T-helper 2 cell (primary cell): ENCODE measurements at places on chromosomes 13 and 19.

DNA sequence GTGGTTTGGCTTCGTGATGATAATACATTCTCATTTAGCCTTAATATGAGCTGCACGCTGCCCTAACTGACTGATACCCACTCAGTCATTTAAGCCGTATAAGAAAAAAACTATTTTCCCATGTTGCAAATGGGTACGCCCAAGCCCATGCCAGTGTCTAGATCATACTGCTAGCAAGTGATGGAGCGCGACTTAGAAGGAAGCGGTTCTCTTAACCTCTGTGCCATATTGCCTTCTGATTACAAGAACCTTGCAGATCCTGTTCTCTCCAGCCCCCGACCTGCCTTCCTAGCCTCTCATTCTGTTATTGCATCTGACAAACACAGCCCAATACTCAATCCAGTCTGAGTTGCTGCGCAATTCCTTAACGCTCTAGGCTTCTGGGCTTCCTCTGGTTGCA is 603 bp downstream of the GPALPP1 start:
- no peak for DNase-seq

DNA sequence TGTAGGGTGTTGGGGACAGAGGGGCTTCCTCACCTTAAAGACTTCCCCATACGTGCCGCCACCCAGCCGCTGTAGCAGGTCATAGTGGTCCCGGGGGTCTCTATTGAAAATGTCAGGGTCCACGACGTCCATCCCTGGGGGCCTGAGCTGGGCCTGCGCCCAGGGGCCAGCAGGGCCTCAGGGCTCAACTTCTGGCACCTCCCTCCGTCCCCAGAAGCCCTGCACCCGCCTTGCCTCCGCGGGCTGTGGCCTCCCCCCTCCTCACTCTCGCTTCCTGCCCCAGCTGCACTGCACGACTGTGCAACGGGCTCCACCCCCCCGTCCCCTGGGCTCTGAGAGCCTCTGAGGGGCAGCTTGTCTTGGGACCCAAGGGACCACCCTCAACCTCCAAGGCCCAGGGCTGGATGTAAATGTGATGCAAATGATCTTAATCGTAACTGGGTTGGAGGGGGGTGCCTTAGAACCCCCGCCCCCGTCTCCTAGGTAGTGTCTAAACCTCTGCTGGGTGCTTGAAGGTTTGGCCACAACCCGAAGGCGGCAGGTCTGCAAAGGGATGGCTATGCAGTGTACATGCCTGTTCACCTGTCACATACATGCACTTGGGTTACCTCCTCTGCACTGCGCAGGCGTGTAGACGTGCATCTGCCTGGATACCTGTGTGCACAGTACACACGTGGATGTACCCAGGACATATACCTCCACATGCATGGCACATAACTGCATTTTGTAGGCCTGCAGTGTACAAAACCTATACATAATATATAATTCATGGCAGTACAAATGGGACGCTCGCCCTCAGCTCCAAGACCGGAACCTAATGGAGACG is at the start of gene MAP4K1:
Gene MAP4K1 (minus strand): TSS at position 190 of the 826 bp plus-strand sequence. CDS start 58 bp downstream, at position 132.
- peak; percentile 90 for DNase-seq

- DNase-seq, result peak; percentile 37
Measured at GRCh38 chr19:11089254-11090013, at the start of gene LDLR. TSS of gene LDLR (plus strand) at chr19:11089463. CDS start at chr19:11089549, 86 bp downstream.

DNA sequence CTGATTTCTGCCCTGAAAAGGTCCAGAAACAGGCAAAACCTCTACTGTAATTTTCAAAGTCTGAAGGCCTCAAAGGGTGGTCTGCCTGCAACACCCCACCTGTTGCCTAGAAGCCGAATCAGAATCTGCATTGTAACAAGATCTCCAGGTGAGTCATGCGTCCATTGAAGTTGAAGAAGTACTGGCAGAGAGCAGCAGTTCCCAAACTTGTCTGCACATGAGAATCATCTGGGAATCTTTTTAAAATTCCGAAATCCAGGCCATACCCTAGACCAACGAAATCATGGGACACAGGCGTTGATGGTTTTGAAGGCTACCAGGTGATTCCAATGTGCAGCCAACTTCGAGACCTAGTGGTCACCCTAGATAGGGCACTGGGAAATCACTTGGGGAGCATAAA is 16.0 kb upstream of the CLN5 start:
- DNase-seq, result no peak

DNA sequence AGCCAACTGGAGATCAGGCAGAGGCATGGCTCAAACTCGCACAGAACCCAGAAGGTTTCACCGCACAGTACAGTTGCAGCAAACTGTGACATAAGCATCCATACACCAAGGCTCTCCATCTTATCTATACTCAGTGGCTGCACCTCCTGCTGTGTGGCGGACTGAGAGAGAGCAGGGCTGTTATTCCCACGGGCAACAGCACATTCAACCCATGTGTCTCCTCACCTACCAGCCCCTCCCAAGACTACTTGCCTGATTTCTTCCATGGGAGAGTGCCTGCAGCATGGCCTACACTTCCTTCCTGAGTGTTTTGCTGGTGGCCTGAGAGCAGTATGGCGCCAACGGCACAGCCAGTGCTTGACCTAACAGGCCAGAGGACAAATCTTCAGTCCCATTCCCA is 1606.6 kb downstream of the SLITRK1 start:
- no peak for DNase-seq

DNA sequence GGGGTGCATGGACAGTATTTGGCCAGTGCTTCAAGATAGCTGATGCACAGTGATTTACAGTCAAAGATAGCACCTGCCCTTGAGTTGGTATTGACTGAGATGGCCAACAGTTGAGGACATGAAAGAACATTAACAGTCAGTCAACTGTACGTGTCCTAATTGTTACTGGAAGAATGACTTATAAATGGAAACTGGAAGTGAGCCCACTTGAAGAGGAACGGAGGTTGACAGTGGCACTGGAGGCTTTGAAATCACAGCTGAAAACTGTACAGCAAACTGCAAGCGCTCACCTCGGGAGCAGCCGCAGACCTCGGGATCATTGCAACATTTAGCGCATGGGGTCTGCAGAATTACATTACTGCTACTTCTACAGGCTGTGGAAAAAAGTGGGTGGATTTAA is 77.1 kb downstream of the GGACT start:
- DNase-seq, result no peak

DNA sequence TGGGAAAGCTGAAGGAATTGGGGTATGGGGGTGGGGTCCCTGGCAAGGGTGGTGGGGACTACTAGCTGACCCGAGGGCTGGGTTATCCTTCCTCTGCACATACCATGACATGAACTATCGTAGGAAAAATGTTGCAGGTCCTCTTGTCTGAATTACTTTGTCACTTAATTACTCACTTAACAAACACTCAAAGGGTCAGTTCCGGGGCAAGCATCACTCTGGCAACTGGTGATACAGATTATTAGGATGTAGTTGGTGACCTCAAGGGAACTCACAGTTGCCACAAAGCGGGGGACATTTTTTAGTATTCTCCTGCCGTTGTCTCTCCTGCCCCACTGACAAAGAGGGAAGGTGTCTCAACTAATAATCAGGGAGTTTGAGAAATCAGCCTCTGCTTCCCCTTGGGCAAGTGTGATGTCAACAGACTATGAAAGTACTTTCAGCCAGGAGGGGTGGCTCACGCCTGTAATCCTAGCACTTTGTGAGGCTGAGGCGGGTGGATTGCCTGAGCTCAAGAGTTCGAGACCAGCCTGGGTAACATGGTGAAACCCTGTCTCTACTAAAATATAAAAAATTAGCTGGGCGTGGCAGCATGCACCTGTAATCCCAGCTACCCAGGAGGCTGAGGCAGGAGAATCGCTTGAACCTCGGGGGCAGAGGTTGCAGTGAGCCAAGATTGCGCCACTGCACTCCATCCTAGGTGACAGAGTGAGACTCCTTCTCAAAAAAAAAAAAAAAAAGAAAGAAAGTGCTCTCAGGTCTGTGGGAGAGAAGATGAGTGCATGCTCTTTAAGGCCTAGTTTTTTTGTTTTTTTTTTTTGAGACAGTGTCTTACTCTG is 10.3 kb downstream of the DNAJB1 start:
- DNase-seq, result no peak

DNA sequence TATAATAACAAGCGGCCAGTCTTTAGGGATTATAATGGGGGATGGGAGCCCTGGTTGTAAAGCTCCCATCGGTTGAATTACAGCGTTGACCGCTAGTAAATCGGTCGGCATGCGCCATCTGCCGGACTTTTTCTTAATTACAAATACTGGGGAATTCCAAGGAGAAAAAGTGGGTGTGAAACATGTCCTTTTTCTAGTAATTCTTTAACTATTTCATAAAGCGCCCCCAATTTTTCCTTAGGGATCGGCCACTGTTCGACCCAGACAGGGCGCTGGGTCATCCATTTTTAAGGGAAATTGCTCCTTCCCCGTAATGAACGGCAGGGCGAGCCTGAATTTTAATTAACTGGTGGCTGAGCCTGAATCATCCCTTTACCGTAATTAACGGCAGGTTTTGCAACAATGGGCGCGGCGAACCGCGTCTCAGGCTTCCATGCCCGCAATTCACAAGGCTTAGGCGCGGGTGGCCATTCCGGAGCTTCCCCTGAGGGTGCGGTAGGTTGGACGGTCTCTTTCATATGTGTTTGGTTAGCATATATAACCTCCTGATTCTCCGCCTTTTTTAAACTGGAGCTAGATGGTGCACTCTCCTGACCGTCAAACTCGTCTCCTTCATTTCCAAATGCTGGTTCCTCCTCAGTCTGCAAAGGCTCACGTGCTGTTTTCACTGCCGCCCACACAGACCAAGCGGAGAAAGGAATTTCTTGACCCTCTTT is 30.2 kb upstream of the EVI5L start:
- no peak for DNase-seq

DNA sequence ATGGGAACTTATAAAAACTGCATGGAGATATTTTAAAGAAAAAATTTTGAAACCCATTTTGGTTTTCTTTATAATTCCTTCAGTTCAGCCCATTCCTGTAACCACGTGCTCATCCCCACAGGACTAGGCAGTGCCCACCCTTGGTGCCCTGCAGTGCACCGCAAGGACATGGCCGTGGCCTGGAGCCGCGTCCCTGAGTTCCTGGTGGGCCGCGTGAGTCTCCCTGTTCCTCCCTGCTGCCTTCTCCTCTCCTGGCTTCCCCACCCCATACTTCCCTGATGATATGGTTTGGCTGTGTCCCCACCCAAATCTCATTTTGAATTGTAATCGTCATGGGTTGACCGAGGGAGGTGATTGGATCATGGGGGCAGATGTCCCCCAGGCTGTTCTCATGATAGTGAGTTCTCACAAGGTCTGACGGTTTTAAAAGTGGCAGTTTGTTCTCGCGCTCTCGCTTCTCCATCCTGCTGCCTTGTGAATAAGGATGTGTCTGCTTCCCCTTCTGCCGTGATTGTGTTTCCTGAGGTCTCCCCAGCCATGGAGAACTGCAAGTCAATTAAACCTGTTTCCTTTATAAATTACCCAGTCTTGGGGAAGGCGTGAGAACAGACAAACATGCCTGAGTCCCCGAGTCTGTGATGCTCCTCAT is 31.6 kb upstream of the TFDP1 start:
- no peak for DNase-seq

GRCh38 chr13:21219036-21219381 is 42.6 kb downstream of the MRPL57 start:
- DNase-seq, result no peak

DNA sequence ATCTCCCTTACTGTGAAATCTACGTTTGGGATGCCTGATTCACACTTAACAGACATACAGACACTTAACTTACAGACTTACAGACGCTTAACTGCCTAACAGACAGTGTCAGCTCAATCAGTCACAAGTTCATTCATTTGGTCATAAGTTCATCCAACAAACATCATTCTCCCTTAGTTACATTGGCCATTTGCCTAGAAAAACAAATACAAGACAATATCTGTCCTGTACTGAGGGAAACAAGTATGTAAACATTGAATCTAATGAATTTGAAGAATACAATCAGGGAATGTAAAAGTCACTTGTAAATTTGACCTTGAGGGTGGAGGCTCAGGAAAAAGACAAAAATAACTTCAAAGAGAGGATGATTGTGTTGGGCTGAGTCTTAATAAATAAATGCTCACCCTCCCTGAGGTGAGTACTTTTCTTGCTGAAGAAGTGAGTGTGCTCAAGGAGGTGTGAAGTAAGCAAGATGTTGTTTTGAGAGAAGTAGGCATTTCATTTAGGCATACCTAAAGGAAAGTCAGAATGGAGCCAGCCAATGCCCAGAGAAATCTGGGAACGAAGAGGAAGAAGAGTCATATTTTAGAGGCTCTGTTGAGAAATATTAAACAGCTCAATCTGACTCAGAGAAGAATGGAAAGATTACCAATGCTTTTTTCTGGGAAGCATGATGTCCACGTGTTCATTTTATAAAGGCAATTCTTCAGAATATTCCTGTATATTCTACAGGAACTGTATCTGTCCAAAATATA is 958.4 kb upstream of the SLC10A2 start:
- no peak for DNase-seq

- no peak for DNase-seq
Measured at GRCh38 chr19:5093948-5094718, 125.2 kb downstream of the KDM4B start.

DNA sequence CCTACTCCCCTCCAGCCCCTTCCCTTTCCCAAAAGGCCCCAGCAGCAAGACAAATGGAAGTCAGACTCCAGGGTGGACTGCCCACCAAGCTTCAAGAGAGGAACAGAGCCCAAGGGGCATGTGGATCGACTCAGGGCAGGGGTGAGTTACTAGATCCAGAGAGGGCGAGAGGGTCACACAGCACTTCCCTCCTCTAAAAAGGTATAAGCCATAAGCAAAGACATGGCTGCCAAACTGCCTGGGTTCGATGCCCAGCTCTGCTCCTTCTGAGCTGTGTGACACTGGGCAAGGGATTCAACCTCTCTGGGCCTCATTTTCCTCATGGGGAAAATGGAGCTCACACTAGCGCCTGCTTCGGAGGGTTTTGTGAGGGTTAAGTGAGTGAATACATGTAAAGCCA is 3.8 kb downstream of the PPP1R14A start:
- DNase-seq, result no peak

- DNase-seq, result no peak
Measured at GRCh38 chr13:97976610-97977521, 23.4 kb downstream of the IPO5 start.

- no peak for DNase-seq
Measured at GRCh38 chr13:111973186-111973585, 93.8 kb upstream of the SOX1 start.

GRCh38 chr13:114132419-114133121 is at the start of gene RASA3:
TSS of gene RASA3 (minus strand) at chr13:114132623. CDS start at chr13:114132489, 134 bp downstream.
- peak; percentile 57 for DNase-seq

- no peak for DNase-seq
Measured at GRCh38 chr13:80022146-80022545, 318.8 kb downstream of the SPRY2 start.

DNA sequence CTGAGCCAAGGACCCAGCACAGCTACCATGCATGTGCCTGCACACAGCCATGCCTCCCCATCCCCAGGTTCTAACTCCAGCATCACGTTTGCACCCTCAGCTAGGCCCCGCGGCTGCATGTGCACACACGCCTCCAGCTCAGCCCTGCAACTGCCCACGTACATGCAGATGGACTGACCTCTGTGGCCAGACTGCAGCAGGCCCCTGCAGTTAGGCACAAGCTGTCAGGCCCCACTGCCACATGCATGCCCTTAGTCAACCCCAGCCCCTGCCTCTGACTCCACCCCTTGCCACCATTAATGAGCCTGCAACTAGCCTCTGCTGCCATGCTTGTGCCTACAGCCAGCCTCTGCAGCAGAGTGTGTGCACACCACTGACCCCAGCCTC is 23.1 kb downstream of the SLC6A16 start:
- no peak for DNase-seq

GRCh38 chr13:99051768-99052455 is 74.0 kb upstream of the DOCK9 start:
- DNase-seq, result peak; percentile 89
